ENCODE measurements at places on chromosomes 4 and X. TPM values are rescaled to one million over a fixed set of nuclear protein-coding genes. Genes with fewer than 3 reads are reported as not detected.

MAGEA2 gene
- not detected for polyA plus RNA-seq

DDX53 gene
- polyA plus RNA-seq: not detected

TMEM47 gene
- polyA plus RNA-seq: 3.2 TPM

PPP1R2C gene
- polyA plus RNA-seq: not detected
